Left ventricle myocardium superior (tissue), 1 donor: ENCODE measurements at places on chromosomes 2 and 18. TPM values are rescaled to one million over a fixed set of nuclear protein-coding genes. Genes with fewer than 3 reads are reported as not detected.

NIF3L1 gene
- 16.9 TPM for total RNA-seq

DNA sequence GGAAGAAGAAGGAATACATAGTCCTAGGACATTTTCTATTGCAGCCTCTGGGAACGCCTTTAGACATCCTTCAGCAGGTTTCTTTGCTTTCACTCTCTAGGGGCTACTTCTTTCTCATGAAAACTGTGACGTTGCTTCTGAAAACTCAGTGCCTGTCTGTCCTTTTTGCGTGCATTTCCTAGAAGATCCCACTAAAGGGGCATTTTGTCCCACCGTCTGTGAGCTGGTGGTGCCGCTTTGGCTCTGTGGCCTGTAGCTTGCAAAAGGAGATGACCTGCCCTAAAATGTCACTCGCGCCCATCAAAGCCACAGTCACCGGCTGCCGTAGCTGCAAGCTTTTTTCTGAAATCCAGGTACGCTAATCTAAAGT, 579 bp downstream of the STAT4 start:
- no peak for DNase-seq

DNA sequence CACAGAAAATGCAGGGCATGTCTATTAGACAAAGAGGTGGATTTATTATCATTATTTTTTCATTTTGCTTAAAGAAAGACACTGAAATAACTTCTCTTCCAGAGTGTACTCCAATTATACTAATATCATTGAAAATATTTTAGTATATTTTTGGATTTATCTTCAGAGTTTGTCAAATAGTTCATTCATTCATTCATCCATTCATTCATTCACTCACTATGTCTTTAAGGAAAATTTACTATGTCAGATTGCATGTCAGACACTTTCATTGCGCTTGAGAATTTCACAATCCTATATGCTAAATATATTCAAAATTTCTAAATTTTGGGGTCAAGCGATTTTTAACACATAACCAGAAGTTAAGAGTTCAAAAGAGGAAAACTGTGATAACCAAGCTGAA, 479.1 kb downstream of the ZEB2 start:
- DNase-seq: no peak

DNA sequence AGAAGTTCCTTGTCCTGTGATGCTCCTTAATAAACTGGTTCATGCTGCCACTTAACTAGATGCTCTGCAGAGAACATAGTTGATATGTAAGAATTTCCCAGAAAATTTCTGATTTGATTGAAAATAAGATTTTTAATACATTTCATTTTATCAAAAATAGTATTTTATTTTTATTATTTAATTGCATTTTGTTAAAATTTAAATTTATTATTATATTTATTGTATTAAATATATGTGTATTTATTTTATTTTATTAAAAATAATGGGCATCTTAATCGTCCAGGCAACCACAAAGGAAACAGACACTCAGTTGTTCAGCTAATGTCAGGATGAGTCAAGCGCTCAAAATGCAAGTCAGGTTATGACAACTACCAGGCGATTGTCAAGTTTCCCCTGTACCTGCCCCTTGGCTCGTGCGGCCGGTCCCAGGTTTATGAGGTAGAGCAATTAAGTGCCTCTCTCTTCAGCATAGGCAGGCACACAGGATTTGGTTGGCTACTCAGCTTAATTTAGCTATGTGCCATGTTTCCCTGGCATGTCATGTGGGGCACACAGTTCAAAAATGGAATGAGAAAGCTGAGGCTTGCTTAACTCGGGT, 361.2 kb downstream of the RND3 start:
- DNase-seq: no peak

DNA sequence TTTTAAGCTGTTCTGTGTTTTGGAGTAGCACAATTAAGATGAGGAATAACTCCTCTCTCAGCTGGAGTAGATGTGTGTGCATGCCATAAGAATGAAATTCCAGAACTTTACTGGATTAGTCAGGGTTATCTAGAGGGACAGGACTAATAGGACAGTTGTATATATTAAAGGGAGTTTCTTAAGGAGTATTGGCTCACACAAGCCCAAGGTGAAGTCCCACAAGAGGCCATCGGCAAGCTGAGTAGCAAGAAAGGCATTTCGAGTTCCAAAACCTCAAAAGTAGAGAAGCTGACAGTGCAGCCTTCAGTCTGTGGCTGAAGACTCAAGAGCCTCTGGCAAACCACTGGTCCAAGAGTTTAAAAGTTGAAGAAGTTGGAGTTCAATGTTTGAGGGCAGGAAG, 113.7 kb downstream of the RIT2 start:
- DNase-seq: no peak
